ENCODE measurements at places on chromosomes 12 and 14. TPM values are rescaled to one million over a fixed set of nuclear protein-coding genes. Genes with fewer than 3 reads are reported as not detected.

Gene DPF3
- 1.5 TPM for polyA plus RNA-seq

Gene CSAD
- polyA plus RNA-seq = 24.0 TPM

Gene WNT1
- not detected for polyA plus RNA-seq

Gene MYH6
- polyA plus RNA-seq = not detected

Gene CCDC60
- not detected for polyA plus RNA-seq

Gene TDRD9
- polyA plus RNA-seq = 0.52 TPM

Gene MBIP
- 8.1 TPM for polyA plus RNA-seq

Gene TAS2R42
- not detected for polyA plus RNA-seq

Gene CCDC177
- not detected for polyA plus RNA-seq

Gene NEMF
- 12.2 TPM for polyA plus RNA-seq
